ENCODE measurements at places on chromosomes 13 and 19.

DNA sequence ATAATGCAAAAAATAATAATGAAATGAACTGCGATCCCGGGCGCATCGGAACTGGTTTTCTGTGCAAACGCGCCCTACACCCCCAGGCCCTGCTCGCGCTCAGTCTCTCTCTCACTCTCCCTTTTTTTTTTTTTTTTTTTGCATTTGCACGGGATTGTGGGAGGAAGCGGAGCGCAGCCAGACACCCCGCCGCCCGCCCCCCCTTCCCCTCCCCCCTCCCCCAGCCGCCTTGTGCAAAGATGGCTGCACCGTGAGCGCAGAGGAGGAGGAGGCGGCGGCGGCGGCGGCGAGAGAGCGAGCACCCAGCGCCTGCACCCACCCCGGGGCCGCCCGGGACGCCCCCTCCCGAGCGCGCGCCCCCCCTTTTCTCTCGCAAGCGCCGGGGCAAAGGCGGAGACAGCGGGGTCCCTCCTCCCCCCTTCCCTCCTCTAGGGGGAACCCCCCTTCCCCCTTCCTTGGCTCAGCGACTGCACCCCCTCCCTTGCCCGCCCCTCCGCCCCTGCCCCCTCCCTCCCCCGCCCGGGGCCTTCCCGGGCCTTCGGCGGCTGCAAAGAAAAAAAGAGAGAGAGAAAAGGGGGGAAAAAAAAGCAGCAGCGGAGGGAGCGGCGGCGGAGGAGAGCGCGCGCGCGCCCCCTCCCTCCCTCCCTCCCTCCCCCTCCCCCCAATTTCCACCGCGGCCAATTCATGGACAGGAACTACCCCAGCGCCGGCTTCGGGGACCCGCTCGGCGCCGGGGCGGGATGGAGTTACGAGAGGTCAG, at the start of gene PRR12:
Gene PRR12 (plus strand): TSS at position 212 of the 760 bp plus-strand sequence. CDS start 473 bp downstream, at position 685.
- peak within 1 kb of the TSS; percentile 97 for H3K27ac ChIP-seq
- DNase-seq, result peak; percentile 62
- H3K4me3 ChIP-seq, result peak within 1 kb of the TSS; percentile 94
- H3K36me3 ChIP-seq, result peaks cover 26% of the 10 kb centered on the region

DNA sequence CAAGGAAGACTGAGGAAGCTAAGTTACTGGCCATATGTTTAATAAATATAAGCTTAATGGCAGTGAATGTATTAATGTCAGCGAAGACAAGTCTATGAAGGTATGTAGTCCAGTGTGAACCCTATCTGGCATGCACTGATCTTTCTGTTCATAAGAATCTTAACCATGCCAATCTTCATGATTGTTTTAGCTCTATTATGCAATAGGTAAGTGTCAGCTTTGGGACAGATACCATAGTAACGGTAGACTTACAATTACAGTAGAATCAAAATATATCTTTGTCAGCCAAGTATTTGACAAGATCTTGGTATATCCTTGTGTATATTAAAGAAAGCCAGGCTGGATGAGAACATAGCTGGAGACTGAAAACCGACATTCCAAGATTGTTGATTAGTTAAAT, 428.5 kb downstream of the SPRY2 start:
- H3K4me1 ChIP-seq, result peaks cover 22% of the 10 kb centered on the region
- H3K27me3 ChIP-seq, result no peaks in the 10 kb centered on the region
- DNase-seq, result no peak
- H3K4me3 ChIP-seq, result no peak overlapping the region
- H3K27ac ChIP-seq, result no peak overlapping the region

- peaks cover 13% of the 10 kb centered on the region for H3K4me1 ChIP-seq
- DNase-seq, result no peak
- no peak overlapping the region for H3K27ac ChIP-seq
- no peaks in the 10 kb centered on the region for H3K36me3 ChIP-seq
- no peaks in the 10 kb centered on the region for H3K27me3 ChIP-seq
These were observed 365.1 kb downstream of the DNAJC15 start for GRCh38 chr13:43388282-43389034.

- H3K4me1 ChIP-seq, result peaks cover 2% of the 10 kb centered on the region
- no peak overlapping the region for H3K4me3 ChIP-seq
- no peak for DNase-seq
- no peaks in the 10 kb centered on the region for H3K27me3 ChIP-seq
These were observed 315.9 kb downstream of the DCT start for GRCh38 chr13:94163535-94163934.

DNA sequence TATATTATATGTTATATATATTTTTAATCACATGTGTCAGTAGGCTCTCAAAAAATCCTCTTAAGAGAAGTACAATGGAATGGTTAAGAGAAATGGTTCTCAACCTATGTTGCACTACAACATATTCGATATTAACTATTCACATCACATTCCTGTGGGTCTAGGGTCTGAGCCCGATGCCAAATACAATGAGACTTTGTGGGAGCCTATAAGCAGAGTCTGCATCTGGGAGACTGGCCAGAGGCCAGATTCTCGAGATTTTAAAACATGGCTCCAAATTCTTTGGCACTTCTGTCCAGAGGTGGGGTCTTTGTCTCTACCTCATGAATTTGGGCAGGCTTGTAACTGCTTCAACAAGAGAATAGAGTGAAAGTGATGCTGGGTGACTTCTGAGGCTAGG, 79.4 kb upstream of the NBEA start:
- H3K36me3 ChIP-seq, result no peaks in the 10 kb centered on the region
- H3K27ac ChIP-seq, result no peak overlapping the region
- DNase-seq, result no peak
- no peaks in the 10 kb centered on the region for H3K27me3 ChIP-seq

GRCh38 chr13:95115525-95115924, 185.7 kb downstream of the ABCC4 start:
- no peaks in the 10 kb centered on the region for H3K27me3 ChIP-seq
- no peak overlapping the region for H3K4me3 ChIP-seq
- H3K27ac ChIP-seq, result no peak overlapping the region
- DNase-seq, result no peak
- H3K36me3 ChIP-seq, result no peaks in the 10 kb centered on the region

DNA sequence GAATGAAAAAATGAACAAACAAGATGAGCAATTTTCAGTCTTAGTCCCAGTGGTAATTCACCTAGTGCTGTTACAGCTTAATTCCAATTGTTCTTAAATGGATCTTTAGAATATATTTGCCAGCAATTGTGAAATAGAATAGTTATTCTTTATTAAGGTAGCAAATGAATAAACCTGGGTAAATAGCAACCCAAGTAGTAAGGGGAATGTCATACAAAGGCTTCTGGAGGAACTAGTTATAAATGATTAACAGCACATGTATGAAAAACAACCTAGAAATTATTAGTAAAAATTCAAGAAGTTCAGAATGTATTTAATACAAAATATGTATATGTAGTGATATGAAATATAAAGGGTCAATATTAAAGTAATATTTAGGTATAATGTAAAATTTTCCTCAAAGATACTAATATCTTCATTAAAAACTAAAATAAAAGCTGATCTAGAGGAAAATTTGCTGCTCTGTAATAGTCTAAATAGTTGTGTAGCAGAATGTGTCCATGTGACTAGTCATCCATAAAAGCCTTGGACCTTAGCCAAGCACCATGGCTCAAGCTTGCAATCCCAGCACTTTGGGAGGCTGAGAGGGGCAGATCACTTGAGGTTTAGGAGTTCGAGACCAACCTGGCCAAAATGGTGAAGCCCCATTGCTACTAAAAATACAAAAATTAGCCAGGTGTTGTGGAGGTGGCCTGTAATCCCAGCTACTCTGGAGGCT, 535.9 kb upstream of the ATXN8OS start:
- no peak for DNase-seq
- H3K36me3 ChIP-seq, result no peaks in the 10 kb centered on the region
- H3K27ac ChIP-seq, result no peak overlapping the region
- no peaks in the 10 kb centered on the region for H3K27me3 ChIP-seq
- H3K4me3 ChIP-seq, result no peak overlapping the region
- no peaks in the 10 kb centered on the region for H3K4me1 ChIP-seq

Measured in left ventricle myocardium inferior (tissue), 1 donor.